AG09319 (cell line): ENCODE measurements at places on chromosomes 2 and 18.

DNA sequence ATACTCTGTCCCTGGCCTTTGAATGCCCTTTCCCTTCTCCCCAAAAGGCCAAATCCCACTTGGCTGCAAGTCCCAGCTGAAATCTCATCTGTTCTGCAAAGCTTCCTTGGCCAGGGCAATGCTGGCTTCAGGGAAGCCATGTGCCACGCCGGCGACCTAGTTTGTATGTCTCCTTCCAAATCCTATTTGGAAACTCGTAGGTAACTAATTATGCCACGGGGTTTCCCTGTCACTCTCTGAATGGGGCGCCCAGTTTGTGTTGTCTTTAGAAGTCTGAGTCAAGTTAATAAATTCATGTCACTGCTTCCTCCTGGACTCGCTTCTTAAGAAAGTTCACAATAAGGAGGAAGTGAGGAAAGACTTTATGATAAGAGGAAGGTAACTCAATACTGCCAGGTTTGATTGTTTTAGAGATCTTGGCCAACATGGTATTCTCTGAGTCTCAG, 19.1 kb downstream of the FHL2 start:
- no peak for DNase-seq

DNA sequence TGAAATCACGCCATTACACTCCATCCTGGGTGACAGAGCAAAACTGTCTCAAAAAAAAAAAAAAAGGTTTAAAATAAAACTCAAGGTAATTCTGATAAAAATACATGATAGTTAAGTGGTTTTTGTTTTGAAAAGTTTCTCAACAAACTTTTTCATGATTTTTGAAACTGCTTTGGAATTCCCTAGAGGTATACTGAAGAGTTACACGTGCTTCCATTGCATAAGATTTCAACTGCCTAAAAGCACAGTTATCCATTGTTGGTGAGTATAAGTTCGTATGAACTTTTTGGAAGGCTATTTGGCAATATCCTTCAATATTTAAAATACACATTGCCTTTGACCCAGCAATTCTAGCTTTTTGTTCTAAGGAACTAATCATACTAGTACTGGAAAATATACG, 74.9 kb downstream of the USP34 start:
- no peak for DNase-seq

DNA sequence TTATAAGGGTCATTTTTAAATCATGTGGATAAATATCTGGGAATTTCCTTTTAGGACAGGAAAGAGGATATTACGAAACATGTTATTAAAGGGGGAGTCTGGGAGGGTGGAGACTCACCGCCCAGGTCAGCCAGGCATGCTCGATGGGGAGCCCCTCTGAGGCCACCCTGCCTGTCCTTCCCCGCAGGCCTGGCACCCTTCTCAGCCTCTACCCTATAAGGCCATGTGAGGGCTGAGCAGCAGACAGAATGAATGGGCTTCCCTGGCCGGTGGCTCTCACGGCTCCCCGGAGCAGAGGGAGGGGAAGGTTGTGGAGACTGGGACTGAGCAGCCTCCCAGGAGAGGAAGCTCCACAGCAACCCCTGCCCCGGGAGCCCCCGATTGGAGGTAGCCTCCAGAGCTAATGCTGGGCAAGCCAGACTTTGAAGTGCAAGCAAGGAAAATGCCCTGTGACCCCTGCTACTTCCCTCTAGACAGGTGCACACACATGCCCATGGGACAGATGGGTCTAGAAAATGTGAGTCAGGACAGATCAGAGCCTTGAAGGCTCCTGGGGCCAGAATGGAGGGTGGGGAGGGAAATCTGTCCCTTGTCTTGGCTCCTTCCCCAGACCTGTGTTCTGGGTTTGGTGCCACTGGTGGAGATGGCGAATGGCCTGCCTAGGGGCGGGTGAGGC, 13.2 kb upstream of the ARMC9 start:
- no peak for DNase-seq

- no peak for DNase-seq
Measured at GRCh38 chr2:88177556-88177955, 7.4 kb downstream of the THNSL2 start.

- DNase-seq: no peak
Measured at GRCh38 chr2:9965119-9965822, 13.8 kb downstream of the GRHL1 start.

DNA sequence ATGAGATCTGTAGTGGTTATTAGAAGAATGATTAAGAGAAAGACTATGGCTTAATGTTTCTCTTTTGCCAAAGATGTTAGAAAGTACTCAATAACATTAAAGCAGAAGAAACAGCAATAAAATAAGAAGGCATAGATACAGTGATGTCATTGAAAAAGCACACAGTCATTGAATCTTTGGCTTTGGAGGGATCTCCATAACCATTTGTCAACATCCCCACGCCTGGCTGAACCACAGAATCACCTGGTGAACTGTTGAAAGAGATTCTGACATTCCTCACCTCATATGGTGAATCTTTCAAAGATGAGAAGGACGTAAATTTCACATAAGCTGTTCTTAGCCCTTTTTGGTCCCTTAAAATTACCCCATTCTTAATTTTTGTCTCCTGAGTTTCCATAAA, 324.6 kb upstream of the NRP2 start:
- DNase-seq: no peak

- DNase-seq: no peak
Measured at GRCh38 chr2:41912337-41912736, 135.5 kb upstream of the PKDCC start.
